NCI-H2081 treated with DMSO at 0.1 percent for 48 hours (cell line): ENCODE measurements at places on chromosomes 2 and 18.

GRCh38 chr2:112977559-112978056 lies at the start of gene IL36G:
TSS of gene IL36G (plus strand) at chr2:112978006. CDS start at chr2:112978639, 633 bp downstream.
- no peak for DNase-seq

GRCh38 chr2:138123741-138124140 lies 159.5 kb downstream of the HNMT start:
- no peak for DNase-seq

- no peak for DNase-seq
Measured at GRCh38 chr2:63851691-63852311, 10.1 kb downstream of the UGP2 start.

GRCh38 chr2:16660114-16660513 lies 5.5 kb downstream of the CYRIA start:
- DNase-seq = no peak

DNA sequence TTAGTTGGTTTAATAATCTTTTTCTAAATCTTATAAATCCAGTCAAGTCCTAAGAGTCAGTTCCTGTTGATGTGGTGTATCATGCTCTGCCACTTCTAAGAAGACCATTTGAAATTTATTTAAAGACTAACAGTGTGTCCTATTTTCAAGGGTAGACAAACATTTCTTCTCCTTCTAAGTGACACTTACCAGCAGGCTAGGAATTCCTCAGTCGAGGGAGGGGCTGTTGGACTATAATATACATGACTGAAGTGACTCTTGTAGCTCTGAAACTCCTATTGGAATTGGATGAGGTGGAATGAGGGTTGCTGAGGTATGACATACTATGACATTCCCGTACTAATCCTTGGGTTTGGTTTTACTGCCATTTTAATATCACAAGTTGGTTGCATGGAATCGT lies 30.6 kb downstream of the ITGB6 start:
- DNase-seq = no peak

GRCh38 chr2:216257089-216257488 lies 115.2 kb downstream of the MARCHF4 start:
- no peak for DNase-seq
